Lower leg skin (tissue), 4 donors: ENCODE measurements at places on chromosomes 12 and 14. TPM values are rescaled to one million over a fixed set of nuclear protein-coding genes. Genes with fewer than 3 reads are reported as not detected.

Gene NR1H4
- total RNA-seq = not detected

Gene SPIC
- 0.22 TPM for total RNA-seq

Gene APOF
- total RNA-seq = not detected

Gene FKBP11
- total RNA-seq = 4.3 TPM

Gene TRIP11
- 31.3 TPM for total RNA-seq

Gene RGS6
- 0.84 TPM for total RNA-seq

Gene OTX2
- total RNA-seq = not detected

Gene TMCC3
- total RNA-seq = 13.8 TPM

Gene PRH2
- total RNA-seq = not detected

Gene ASPG
- 12.1 TPM for total RNA-seq

Gene GPRC5A
- total RNA-seq = 9.4 TPM

Gene CLEC2D
- 1.6 TPM for total RNA-seq

Gene CPNE6
- total RNA-seq = not detected

Gene ERBB3
- total RNA-seq = 207 TPM

Gene CACNA1C
- 2.4 TPM for total RNA-seq

Gene HOXC6
- total RNA-seq = 4.7 TPM

Gene KRT71
- total RNA-seq = not detected

Gene ARHGDIB
- total RNA-seq = 81.0 TPM

Gene ANKRD33
- total RNA-seq = not detected

Gene SMCO2
- total RNA-seq = not detected

Gene CYP27B1
- total RNA-seq = 0.72 TPM

Gene DPY19L2
- 7.6 TPM for total RNA-seq

Gene PTPRB
- total RNA-seq = 2.9 TPM

Gene PPM1H
- total RNA-seq = 1.1 TPM

Gene MYBPC1
- 2.0 TPM for total RNA-seq

Gene TXNDC16
- 8.2 TPM for total RNA-seq

Gene CHFR
- 31.3 TPM for total RNA-seq

Gene ANO4
- not detected for total RNA-seq

Gene IKZF4
- 5.8 TPM for total RNA-seq

Gene EID3
- total RNA-seq = 3.0 TPM

Gene OAS2
- 3.6 TPM for total RNA-seq

Gene OVCH1
- not detected for total RNA-seq

Gene GNS
- 45.0 TPM for total RNA-seq

Gene KMT2D
- total RNA-seq = 85.7 TPM

Gene CLEC4C
- total RNA-seq = not detected

Gene CFAP54
- not detected for total RNA-seq

Gene C12orf54
- not detected for total RNA-seq

Gene FSCB
- not detected for total RNA-seq

Gene MAP3K9
- 18.3 TPM for total RNA-seq

Gene LRRC10
- not detected for total RNA-seq

Gene LRP1-AS
- not detected for total RNA-seq

Gene BCL11B
- 59.6 TPM for total RNA-seq

Gene IQSEC3
- total RNA-seq = 0.05 TPM

Gene PLEKHG3
- total RNA-seq = 178 TPM

Gene MLEC
- total RNA-seq = 15.4 TPM

Gene NRIP2
- 0.17 TPM for total RNA-seq

Gene STXBP6
- 24.6 TPM for total RNA-seq

Gene SERPINA3
- total RNA-seq = 95.8 TPM

Gene CD163
- total RNA-seq = 47.1 TPM

Gene RNF34
- 18.9 TPM for total RNA-seq
